ENCODE measurements at places on chromosomes 11 and 22.
A peak's percentile ranks its signal among the peaks of the same experiment; 100 is the strongest.

- DNase-seq, result no peak
These were observed 2.6 kb upstream of the CHKB start for GRCh38 chr22:50585238-50585637.

- no peak for DNase-seq
These were observed 1.8 kb upstream of the PACS1 start for GRCh38 chr11:66068154-66068821.

DNA sequence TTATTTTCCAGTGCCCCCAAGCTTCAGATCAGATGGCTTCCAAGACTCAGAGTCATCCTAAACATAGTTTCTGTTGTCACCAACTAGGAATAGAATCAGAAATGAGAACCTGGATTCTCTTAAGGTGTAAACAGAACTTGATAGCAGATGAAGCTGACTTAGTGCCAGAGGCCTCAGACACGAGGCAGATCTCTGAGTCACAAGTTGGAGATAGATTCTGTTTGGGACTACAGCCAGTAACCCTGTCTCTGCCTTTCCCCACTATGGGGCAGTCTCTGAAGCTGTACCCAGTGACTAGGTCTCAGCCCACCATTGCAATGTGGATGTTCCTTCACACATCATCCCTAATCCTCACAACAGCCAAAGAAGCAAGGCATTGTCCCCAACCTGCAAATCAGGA, 25.4 kb downstream of the NEU3 start:
- DNase-seq, result no peak

DNA sequence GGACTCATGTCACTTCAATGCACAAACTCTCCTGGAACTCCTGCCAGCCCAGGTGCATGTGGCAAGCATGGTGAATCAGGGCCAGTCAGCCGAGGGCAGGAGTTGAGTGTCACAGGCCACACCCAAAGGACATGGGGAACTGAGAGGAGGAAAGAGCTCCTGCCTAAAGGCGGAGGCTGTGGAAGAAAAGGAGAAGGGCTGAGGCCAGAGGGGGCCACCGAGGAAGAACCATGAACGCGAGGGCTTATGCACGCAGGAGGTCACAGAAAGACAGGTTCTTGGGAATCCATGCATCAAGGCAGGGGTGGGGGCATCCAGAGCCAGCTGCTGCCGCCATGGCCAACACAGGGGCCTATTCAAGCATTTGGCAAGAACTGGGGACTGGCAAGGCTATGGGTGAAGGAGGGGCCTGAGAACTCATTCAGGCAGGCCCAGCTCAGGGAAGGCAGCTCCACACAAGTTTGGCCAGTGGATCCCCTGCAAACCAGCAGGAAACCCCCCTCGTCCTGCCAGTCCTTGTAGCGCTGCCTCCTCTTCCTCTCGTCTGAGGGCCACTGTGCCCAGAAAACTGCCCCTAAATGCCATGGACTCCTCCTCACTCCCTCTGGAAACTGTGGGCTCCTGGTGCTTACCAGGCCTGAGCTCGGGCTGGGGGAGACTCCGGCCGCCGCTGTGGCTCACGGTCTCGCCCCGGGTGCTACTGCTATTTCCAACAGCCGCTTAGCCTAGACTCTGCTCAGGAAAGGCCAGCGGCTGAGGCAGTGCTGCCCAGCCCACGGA, 15.4 kb downstream of the PPM1F start:
- DNase-seq, result no peak

DNA sequence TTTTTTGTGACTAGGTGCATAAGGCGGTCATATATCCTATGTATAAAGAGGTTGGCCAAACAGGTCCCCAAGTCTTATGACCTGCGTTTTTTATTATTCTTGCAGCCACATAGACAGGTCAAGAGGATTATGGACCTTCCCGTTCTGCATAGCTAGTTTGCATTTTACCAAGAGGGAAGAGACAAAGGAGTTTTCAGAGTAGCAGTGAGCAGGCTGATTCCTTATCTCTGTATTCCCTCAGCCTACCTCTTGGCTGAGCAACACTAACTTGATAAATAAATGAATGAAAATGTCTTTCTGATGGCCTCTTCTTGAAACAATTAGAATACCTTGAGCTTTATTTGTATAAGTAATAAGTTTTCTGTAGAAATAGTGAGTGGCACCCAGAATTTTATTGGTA, 180.5 kb downstream of the WNT11 start:
- no peak for DNase-seq

GRCh38 chr11:14022821-14023220, 60.3 kb downstream of the SPON1 start:
- no peak for DNase-seq

DNA sequence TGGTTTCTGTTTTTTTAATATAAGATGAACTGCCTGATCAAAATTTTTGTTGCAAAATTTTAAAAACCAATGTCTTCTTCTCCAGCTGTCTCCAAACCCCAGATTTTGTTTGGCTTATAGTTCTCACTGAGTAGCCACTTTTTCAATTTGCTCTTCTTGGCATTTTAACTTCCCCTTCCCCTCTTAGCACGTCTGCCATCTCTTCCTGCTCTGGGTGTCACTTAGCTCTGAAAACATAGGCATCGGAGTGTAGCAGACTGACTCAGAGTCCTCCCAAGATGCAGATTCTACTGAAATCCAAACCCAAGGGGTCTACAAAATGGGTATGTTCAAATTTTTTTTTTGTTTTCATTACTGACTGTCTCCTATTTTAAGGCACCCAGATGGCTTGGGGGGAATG, 270.3 kb upstream of the KIRREL3 start:
- DNase-seq, result no peak

GRCh38 chr22:20588092-20588842, 80.9 kb downstream of the MED15 start:
- no peak for DNase-seq

- no peak for DNase-seq
These were observed 860.8 kb downstream of the TBC1D22A start for GRCh38 chr22:47623066-47623762.

GRCh38 chr11:17831883-17832282, 97.3 kb downstream of the KCNC1 start:
- no peak for DNase-seq

- peak; percentile 50 for DNase-seq
These were observed 1.5 kb downstream of the DDB2 start for GRCh38 chr11:47216121-47216798.

GRCh38 chr11:101046947-101047346, 82.7 kb downstream of the PGR start:
- DNase-seq, result no peak

DNA sequence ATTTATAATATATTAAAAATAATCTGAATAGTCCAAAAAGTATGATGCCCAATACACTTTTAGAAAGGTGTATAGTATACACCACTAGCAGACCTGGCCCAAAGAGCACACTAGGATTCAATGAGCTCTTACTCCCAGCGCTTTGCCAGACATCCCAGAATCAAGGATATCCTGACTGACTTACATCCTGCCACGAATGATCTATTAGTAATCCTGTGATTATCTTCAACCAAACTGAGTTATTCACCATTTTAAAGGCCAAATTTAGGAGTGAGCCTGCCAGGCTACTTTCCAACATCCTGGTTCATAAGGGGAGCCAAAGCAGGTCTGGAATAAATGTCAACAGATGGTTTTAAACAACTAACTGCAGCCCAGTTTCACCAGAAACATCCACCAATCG, 60.8 kb upstream of the FAM181B start:
- DNase-seq, result no peak

- DNase-seq, result no peak
These were observed 3.7 kb downstream of the PDGFB start for GRCh38 chr22:39240831-39241793.

- DNase-seq, result no peak
These were observed at the start of gene CD3E for GRCh38 chr11:118304568-118305248. CD3E (plus strand) TSS chr11:118304730; CDS start chr11:118304953, 223 bp downstream.

DNA sequence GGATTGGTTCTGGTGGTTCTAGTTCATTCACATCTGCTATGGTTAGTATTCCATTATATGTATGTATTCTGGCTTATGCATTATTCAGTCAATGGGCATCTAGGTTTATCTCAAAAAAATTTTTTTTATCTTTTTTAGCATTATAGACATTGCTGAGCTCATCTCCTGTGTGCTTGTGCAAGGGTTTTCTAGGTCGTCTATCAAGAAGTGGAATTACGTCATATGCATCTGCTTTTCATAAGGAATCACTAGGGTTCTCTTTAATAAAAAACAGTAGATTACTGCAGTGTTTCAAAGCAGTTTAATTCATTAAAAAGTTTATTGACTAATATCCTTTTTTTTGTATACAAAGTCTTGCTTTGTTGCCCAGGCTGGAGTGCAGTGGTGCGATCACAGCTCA, 21.3 kb downstream of the TBC1D22A start:
- DNase-seq, result no peak

DNA sequence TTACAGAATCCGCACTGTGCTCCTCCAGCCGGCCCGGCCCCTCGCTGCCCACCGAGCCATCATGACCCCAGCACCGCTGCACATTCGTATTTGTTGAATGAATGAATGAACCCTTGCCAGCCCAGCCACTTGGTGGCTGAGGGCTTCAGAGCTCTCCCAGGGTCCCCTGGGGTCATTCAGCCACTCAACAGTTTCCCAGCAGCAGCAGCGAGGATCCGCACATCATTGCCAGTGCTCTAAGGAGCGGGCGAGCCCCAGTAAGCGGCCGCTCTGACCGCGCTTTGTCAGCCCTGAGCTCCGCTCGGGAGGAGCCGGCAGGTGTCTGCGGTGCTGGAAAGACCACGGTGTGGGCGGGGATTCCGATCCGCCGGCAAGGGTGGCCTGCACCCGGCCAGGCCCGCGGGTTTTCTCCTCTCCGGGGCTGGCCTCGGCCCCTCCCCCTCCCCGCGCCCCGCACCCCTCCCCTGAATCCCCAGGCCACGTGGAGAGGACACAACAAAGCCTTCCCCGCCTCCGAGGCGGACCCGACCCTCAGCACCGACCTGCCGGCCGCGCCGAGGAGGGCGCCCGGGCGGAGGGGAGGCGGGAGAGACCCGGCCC, 563 bp downstream of the BID start:
- peak; percentile 41 for DNase-seq

GRCh38 chr11:36389811-36390210, 93.7 kb downstream of the PRR5L start:
- no peak for DNase-seq

DNA sequence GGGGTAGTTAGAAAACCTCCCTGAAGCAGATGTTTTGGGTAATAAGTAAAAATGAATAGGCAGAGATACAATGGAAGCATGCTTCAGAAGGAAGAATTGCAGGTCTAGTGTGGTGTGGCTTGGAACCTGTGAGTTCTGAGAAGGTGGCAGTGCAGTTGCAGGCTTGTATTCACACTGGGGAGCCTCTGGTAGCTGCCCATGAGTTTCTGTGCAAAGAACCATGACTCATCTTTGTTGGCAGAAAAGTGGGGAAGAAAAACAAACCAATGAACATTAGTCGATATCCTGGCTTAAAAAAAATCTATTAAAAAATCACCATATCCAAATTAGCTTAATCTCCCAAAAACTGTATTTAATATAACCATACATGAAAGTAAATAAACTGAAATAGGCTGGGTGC, 232.6 kb downstream of the FAT3 start:
- no peak for DNase-seq

DNA sequence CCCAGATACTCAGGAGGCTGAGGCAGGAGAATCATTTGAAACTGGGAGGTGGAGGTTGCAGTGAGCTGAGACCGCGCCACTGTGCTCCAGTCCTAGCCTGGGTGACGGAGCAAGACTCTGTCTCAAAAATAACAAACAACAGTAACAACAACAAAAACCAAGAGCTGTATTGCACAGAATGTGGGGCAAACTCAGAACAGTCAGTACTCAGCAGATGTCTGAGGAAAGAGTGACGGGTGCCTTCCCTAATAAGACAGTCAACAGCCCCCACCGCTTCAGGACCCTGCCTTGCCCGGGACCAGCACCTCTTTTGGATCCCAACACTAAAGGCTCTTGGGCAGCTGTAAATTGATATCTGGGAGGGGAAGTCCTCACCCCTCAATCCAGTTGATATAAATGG, 40.3 kb downstream of the RIBC2 start:
- DNase-seq, result no peak

- no peak for DNase-seq
These were observed 1.8 kb upstream of the GP1BB start for GRCh38 chr22:19721330-19722177.

DNA sequence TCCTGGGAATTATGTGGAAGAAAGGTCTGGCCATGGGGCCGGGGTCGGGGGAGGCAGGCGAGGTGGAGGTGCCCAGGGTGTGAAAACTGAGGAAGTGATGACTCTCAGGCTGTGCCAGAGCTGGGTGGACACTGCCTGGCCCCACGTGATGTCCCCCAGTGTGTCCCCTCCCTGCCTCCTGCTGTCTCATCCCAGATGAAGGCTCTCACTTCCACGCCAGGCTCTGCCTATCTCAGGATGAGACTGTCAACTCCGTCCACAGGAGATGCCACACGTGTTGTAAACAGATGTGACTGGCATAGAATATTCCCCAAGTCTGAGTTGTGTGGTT, 51.4 kb downstream of the RPS6KA4 start:
- DNase-seq, result no peak

DNA sequence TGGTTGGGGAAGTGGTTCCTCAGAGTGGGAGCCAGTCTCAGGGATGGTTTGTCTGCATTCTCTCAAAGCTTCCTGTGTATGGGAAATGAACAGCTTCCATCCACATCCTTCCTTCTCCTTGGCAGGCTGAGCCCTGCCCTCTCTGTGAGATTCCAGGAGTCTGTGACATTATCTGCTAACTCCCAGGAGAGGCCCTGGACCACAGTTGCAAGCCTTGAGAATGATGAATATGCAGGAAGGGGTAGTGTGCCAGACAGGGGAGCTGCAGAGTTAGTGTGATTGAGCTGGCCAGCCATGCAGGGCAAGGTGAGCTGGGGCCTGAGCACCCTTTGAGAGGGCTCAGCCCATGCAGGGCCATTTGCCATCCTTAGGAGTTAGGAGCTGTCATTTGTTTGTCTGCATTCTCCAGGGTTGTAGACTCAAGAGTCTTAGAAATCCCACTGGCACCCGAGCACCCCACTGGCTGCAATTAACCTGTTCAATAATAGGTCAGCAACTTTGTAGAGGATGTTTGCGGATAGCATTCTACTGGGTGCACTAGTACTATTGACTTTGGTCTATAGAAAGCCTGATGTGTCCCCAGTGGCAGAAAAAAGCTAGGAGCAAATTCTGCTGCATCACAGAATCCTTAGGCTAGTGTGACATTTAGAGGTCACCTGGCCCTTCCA, 299.0 kb upstream of the CADM1 start:
- DNase-seq, result no peak

- DNase-seq, result no peak
These were observed 17.7 kb downstream of the CDKN1C start for GRCh38 chr11:2867722-2868505.

DNA sequence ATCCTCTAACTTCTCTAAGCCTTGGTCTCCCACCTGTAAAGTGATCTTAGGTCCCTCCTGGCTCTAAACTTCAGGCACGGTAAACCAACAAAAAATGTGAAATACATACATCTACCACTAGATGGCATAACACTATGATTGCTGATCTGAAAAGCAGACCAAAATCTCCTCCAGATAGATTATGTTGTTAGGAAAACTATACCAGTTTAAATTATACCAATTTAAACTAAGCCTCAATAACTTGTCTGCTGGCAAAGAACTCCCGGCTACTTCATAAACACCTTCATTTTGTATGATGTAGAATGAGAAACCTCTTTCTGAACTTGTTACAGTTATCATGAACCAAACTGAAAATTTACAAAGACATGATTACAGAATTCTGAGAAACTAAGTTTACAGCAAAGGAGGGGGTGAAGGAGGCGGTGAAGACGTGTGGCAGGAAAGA, 85.9 kb downstream of the SBF2 start:
- DNase-seq, result no peak

- DNase-seq, result no peak
These were observed 18.2 kb upstream of the OR10W1 start for GRCh38 chr11:58286249-58286648.

GRCh38 chr11:115766561-115766960, 262.3 kb upstream of the CADM1 start:
- no peak for DNase-seq
